ENCODE measurements at places on chromosomes 3 and 15. TPM values are rescaled to one million over a fixed set of nuclear protein-coding genes. Genes with fewer than 3 reads are reported as not detected.
A peak's percentile ranks its signal among the peaks of the same experiment; 100 is the strongest.

DNA sequence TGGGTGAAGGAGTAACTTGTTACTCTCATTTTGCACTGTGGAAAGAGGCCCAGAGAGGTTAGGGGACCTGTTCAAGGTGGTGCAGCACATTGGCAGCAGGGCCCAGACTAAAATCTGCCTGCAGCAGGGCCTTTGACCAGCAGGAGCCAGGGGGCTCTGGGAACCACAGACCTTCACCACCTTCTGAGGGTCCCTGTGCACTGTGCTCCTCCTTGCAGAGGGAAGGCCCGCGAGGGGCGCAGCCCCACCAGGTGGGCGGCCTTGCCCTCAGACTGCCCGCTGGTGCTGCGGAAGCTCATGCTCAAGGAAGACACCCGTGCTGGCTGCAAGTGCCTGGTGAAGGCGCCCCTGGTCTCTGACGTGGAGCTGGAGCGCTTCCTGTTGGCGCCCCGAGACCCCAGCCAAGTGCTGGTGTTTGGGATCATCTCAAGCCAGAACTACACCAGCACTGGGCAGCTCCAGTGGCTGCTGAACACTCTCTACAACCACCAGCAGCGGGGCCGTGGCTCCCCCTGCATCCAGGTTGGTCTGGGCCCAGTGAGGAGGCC, 61.5 kb upstream of the FGD5 start:
- no peak for DNase-seq
- H3K36me3 ChIP-seq, result no peaks in the 10 kb centered on the region
- H3K4me3 ChIP-seq, result no peak overlapping the region
- H3K27ac ChIP-seq, result no peak overlapping the region
- H3K27me3 ChIP-seq, result no peaks in the 10 kb centered on the region

GRCh38 chr3:38649500-38650247, at the start of gene SCN5A:
SCN5A (minus strand) TSS chr3:38649687; CDS start chr3:38633307, 16,380 bp downstream.
- DNase-seq, result peak; percentile 63
- no peak within 1 kb of the TSS for H3K27ac ChIP-seq
- peak within 1 kb of the TSS; percentile 56 for H3K4me3 ChIP-seq
- no peaks in the 10 kb centered on the region for H3K27me3 ChIP-seq

TGM4 gene
- polyA plus RNA-seq, result not detected

DNA sequence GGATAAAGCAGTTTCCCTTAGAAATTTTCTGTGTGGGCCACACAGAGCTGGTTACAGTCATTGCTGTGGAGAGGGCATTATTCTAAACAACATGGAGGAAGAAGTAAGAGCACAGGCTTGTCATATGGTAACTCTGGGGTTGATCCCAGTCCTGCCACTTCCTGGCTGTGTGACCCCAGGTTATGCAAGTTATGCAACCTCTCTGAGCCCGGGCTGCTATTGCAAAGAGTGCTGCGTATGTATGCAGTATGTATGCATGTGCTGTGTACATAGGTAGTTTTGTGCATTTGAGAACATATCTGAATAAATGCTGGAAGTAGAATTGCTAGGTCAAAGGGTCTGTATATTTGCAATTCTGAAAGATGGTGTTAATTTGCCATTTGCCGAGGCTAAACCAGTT, 9.2 kb downstream of the SPSB4 start:
- H3K27ac ChIP-seq, result no peak overlapping the region
- no peaks in the 10 kb centered on the region for H3K36me3 ChIP-seq
- no peaks in the 10 kb centered on the region for H3K27me3 ChIP-seq
- peaks cover 8% of the 10 kb centered on the region for H3K4me1 ChIP-seq
- no peak overlapping the region for H3K4me3 ChIP-seq

- no peaks in the 10 kb centered on the region for H3K27me3 ChIP-seq
- H3K4me3 ChIP-seq, result no peak overlapping the region
- no peaks in the 10 kb centered on the region for H3K36me3 ChIP-seq
- H3K27ac ChIP-seq, result no peak overlapping the region
These were observed 5.6 kb upstream of the SLC33A1 start for GRCh38 chr3:155859859-155860258.

TTC21A gene
- polyA plus RNA-seq, result 31.3 TPM

SCN11A gene
- 0.09 TPM for polyA plus RNA-seq

C2CD4B gene
- 25.1 TPM for polyA plus RNA-seq

PCLAF gene
- polyA plus RNA-seq, result 1.3 TPM

GOLGA6L9 gene
- 21.7 TPM for polyA plus RNA-seq

DAPK2 gene
- polyA plus RNA-seq, result 6.0 TPM

GHSR gene
- polyA plus RNA-seq, result 0.27 TPM

RAB6B gene
- 1.6 TPM for polyA plus RNA-seq

- H3K27ac ChIP-seq, result no peak overlapping the region
- no peak for DNase-seq
- no peaks in the 10 kb centered on the region for H3K27me3 ChIP-seq
These were observed 29.3 kb upstream of the SLCO3A1 start for GRCh38 chr15:91824256-91824655.

NUP210 gene
- 12.4 TPM for polyA plus RNA-seq

UROC1 gene
- polyA plus RNA-seq, result 0.09 TPM

ISLR gene
- polyA plus RNA-seq, result 3.1 TPM

GRCh38 chr3:181298421-181298820, 308.9 kb upstream of the DNAJC19 start:
- H3K4me1 ChIP-seq, result peaks cover 4% of the 10 kb centered on the region
- DNase-seq, result no peak
- no peak overlapping the region for H3K27ac ChIP-seq
- no peak overlapping the region for H3K4me3 ChIP-seq
- no peaks in the 10 kb centered on the region for H3K27me3 ChIP-seq
- no peaks in the 10 kb centered on the region for H3K36me3 ChIP-seq

PIGZ gene
- 3.8 TPM for polyA plus RNA-seq

DNA sequence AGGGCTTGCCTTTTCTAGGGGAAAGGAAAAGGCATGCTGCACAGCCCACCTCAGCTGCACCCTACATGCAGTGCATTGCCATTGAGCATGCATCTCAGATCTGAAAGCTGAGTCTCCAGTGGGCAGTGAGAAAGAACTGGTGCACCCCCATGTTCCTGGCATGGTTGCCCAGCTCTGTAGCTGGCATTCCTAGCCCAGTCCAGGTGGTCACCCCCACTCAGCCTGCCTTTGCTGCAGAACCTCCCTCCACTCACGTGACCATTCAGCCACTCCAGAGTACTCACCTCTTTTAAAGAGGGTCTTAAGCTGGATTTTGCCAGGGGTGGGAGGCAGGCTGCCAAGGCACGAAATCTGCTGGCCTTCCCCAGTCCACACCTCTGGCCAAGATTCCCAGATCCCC, 208.6 kb upstream of the TOPAZ1 start:
- no peak overlapping the region for H3K27ac ChIP-seq
- H3K4me1 ChIP-seq, result no peaks in the 10 kb centered on the region
- H3K4me3 ChIP-seq, result no peak overlapping the region
- no peaks in the 10 kb centered on the region for H3K27me3 ChIP-seq
- no peak for DNase-seq
- no peaks in the 10 kb centered on the region for H3K36me3 ChIP-seq

BLOC1S6 gene
- polyA plus RNA-seq, result 8.4 TPM

CSTA gene
- 3.7 TPM for polyA plus RNA-seq

DNA sequence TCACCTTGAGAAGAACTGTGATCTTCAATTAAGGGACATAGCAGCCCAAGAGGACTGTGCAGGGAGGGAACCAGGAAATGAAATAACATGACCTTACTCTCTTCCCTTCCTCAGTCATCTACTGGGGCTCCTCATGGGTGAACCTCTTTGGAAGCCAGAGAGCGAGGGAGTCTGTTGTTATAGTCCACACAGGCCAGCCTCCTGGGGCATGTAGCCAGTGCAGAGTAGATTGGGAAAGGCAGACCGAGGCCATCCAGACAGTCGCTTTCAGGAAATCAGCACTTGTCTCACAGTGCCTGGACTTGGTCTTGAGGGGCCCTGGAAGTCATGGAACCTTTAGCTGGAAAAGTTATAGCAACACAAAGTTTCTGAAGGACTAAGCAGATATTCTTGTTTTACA, 6.1 kb downstream of the CRTAP start:
- H3K27me3 ChIP-seq, result no peaks in the 10 kb centered on the region
- DNase-seq, result no peak
- H3K27ac ChIP-seq, result no peak overlapping the region
- no peaks in the 10 kb centered on the region for H3K36me3 ChIP-seq
- H3K4me3 ChIP-seq, result no peak overlapping the region
- H3K4me1 ChIP-seq, result peaks cover 6% of the 10 kb centered on the region

- H3K27ac ChIP-seq, result no peak overlapping the region
- H3K4me1 ChIP-seq, result no peaks in the 10 kb centered on the region
- H3K27me3 ChIP-seq, result no peaks in the 10 kb centered on the region
- no peak overlapping the region for H3K4me3 ChIP-seq
- H3K36me3 ChIP-seq, result no peaks in the 10 kb centered on the region
- DNase-seq, result no peak
These were observed 28.5 kb downstream of the PLXNA1 start for GRCh38 chr3:127011270-127011992.

LRRC15 gene
- polyA plus RNA-seq, result 0.02 TPM

DNA sequence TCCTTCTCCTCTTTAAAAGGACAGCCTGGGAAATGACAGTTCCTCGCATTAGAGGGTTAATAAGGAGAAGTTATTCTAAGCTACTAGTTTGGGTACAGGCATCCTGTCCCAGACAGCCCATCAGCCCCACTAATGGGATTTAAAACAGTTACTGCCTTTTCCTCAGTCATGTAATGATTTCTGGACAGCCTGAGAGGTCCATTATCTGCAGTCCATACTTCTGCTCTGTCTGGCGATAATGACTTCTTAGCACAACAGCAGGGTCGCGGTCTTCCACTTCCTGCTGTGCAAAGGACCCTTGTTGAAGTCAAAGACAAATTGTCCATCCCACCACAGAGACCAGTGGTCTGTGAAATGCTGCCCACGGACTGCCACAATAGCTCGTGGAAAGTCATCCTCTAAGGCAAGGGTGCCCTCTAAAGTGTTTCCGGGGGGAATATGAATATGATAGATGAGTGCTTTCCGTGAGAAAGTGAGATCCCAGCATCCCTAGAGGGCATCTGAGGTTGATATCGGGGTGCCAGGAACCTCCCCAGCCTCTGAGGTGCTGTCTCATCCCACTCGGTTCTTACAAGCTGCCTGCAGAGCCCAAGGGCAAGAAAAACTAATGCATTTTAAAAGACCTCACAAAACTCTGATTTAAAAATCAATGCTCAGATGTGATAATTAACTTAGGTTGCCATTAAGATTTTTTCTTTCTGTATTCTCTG, 100.7 kb downstream of the SHOX2 start:
- no peak overlapping the region for H3K27ac ChIP-seq
- no peaks in the 10 kb centered on the region for H3K36me3 ChIP-seq
- DNase-seq, result no peak
- no peaks in the 10 kb centered on the region for H3K4me1 ChIP-seq

GRCh38 chr15:80188251-80188650, 35.5 kb downstream of the FAH start:
- no peaks in the 10 kb centered on the region for H3K27me3 ChIP-seq
- peaks cover 10% of the 10 kb centered on the region for H3K36me3 ChIP-seq
- H3K27ac ChIP-seq, result no peak overlapping the region
- no peak overlapping the region for H3K4me3 ChIP-seq

SLC25A36 gene
- polyA plus RNA-seq, result 50.8 TPM

DNA sequence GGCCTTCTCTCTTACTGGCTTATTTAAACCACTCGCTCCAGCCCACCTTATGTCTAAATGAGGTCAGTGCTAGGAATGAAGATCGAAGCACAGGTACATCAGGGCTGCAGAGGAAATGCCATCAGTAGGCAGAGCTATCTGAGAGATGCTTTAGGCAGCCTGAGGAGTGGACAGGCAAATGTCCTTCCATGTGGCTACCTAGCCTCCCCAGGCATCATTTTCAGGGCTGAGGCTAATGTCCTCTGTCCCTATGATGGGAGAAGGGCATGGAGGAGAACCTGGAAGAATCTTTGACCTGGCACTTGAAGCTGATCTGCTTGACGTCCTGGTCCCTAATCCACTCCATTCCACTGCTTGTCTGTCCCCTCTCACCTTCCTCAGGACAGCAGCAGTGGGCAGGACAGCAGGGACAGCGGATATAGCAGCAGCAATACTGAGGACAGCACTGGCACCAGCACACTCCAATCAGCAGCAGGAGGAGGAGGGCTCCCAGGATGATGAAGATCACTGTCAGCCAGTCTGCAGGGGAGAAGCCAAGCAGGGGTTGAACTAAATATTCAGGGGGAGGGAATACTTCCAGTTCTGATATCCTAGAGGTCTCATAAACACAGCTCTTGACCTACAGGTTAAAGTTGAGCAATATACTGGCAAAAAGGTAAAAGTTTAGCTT, 21.0 kb downstream of the ILDR1 start:
- no peak overlapping the region for H3K27ac ChIP-seq
- H3K4me1 ChIP-seq, result no peaks in the 10 kb centered on the region
- DNase-seq, result no peak
- H3K36me3 ChIP-seq, result peaks cover 11% of the 10 kb centered on the region
- H3K4me3 ChIP-seq, result no peak overlapping the region

- no peaks in the 10 kb centered on the region for H3K27me3 ChIP-seq
- no peaks in the 10 kb centered on the region for H3K4me1 ChIP-seq
- H3K36me3 ChIP-seq, result no peaks in the 10 kb centered on the region
- H3K27ac ChIP-seq, result no peak overlapping the region
- DNase-seq, result no peak
- no peak overlapping the region for H3K4me3 ChIP-seq
These were observed 41.5 kb downstream of the PRKCD start for GRCh38 chr3:53202331-53203015.

- no peak overlapping the region for H3K4me3 ChIP-seq
- no peak overlapping the region for H3K27ac ChIP-seq
- no peaks in the 10 kb centered on the region for H3K36me3 ChIP-seq
- peaks cover 14% of the 10 kb centered on the region for H3K4me1 ChIP-seq
- no peaks in the 10 kb centered on the region for H3K27me3 ChIP-seq
These were observed 1.8 kb downstream of the DAPK2 start for GRCh38 chr15:64044300-64045100.

- H3K27me3 ChIP-seq, result no peaks in the 10 kb centered on the region
- H3K36me3 ChIP-seq, result no peaks in the 10 kb centered on the region
- no peak overlapping the region for H3K4me3 ChIP-seq
- H3K4me1 ChIP-seq, result no peaks in the 10 kb centered on the region
- H3K27ac ChIP-seq, result no peak overlapping the region
- DNase-seq, result no peak
These were observed 58.1 kb upstream of the USP3 start for GRCh38 chr15:63446255-63446654.

DNA sequence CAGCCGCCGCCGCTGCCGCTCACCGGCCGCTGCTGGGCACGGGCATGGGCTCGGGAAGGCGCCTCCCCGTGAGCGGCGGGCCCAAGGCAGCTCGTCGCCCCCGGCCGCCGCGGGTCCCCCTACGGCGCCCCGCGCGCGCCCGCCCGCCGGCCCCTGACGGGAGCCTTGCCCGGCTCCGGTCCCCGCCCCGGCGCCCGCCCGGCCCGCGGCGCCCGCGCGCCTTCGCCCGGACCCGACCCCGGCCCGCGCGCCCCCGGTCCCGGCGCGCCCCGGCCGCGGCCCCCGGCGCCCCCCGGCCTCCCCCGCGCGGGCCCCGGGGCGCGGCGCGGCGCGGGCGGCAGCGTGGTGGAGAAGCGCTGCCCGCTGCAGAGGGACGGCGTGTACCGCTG, 177.7 kb downstream of the OR4M2 start:
- no peak for DNase-seq
- no peaks in the 10 kb centered on the region for H3K36me3 ChIP-seq
- H3K4me1 ChIP-seq, result no peaks in the 10 kb centered on the region
- no peak overlapping the region for H3K4me3 ChIP-seq
- no peaks in the 10 kb centered on the region for H3K27me3 ChIP-seq
- H3K27ac ChIP-seq, result no peak overlapping the region

All from pancreas (tissue), 10 donors.